ENCODE measurements at places on chromosomes 3 and 15.

DNA sequence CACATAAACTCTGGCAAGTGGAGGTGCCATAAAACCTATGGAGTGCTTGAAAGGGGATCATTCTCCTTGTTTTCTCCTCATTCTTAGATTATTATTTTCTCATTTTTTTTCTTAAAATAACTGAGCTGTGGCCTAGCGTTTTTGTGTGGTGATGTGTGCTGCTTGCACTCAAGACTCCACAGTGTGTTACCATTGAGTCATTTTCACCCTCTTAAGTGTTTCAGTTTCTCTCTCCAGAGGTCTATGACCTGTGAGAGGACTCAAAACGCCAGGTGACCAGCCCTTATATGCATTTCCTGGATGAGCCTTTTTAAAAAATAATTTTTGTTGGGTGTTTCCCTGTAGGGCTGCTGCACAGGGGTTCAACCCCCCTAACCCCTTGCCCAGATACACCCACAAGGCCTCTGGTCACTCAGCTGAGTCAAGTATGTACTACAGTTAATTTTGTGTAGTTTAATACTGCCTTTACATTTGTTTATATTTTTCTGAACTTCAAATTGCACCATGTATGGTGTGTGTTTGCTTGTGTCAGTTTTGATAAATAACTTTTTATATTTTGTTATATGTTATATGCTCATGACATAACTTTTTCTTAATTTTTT is 15.4 kb upstream of the BTLA start:
- peak; percentile 34 for DNase-seq

- no peak for DNase-seq
Measured at GRCh38 chr15:36810656-36811449, 231.4 kb downstream of the CDIN1 start.

DNA sequence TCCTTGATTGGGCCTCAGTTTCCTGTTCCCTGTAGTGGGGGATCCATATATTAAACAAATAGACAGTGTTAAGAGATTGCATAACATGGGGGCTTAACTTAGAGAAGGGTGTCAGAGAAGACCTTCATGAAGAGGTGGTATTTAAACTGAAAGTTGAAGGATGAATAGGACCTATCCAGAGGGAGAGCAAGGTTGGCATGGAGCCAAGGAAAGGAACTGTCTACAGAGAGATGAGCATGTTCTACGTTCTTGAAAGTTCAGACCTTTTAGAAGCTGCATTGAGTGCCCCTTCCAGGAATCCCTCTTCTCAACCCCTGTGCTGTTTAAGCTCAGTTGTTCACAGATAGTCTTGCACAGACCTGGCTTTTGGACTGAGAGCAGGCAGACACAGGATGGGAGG is 2.4 kb downstream of the HTD2 start:
- peak; percentile 37 for DNase-seq

DNA sequence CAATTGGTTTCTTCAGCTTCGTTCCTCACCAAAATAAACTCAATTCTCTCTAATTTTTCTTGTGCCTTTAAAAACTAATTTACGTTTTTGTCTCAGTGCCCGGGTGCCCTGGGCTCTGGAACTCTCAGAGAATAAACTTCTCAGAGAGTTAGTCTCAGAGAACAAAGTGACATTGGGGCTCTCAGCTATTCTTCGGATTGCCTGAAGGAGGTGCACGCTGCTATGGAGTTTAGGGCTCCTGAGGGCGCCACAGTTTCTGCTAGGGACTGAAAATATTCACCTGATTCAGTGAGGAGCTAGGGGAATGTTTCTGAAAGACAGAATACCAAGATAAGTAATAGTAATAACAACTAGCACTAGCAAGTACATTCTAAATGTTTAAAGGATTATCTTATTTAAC is 22.7 kb downstream of the ZIC4 start:
- no peak for DNase-seq

DNA sequence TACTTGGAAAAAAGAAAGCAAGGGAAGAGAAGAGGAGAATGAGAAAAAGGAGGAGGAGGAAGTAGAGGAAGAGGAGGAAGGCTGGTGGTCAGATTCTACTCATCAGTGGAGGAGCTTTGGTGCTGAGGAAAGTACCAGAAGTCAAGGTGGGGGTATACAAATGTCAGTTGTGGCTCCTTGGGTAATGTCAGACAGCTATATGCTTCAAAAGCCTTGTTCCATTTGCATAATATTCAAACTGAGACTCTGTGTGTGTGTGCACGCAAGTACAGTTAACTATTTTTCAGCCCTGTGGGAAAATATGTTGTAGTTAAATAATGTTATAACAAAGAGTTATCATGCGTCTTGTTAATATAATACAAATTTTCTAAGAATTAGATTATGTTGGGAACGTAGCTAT is 609.7 kb downstream of the PDCD6IP start:
- no peak for DNase-seq

DNA sequence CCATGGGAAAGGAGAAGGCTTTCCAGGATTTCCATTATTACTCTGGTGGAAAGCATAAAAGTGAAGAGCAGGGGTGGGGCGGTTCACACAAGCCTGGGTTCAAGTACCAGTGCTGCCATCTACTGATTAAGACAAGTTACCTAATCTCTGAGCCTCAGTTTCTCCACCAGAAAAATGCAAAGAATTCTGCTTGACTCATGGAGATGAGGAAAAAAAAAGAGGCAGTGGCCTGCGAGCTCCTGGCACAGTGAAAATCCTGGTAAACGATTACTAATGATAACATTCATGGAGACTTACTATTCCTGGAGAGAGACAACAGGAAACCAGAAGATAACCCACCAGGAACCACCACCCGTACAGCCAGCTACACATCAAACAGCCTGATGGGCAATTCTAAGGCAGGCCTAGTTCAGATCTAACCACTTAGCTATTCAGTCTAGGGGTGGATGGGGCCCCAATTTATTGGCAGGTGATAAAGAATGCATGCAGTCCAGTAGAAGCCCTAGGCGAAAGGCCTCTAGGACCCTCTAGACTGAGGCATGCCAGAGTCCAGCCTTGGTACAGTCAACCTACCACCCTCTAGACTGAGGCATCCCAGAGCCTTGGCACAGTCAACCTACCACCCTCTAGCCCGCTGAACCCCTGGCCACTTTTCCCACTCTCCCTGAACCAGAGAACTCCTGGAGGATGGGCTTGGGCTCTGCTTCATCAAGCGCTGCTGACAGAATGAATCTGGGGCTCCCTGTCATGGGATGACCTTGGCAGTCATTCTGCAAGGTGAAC is 2.5 kb downstream of the AMOTL2 start:
- peak; percentile 69 for DNase-seq

DNA sequence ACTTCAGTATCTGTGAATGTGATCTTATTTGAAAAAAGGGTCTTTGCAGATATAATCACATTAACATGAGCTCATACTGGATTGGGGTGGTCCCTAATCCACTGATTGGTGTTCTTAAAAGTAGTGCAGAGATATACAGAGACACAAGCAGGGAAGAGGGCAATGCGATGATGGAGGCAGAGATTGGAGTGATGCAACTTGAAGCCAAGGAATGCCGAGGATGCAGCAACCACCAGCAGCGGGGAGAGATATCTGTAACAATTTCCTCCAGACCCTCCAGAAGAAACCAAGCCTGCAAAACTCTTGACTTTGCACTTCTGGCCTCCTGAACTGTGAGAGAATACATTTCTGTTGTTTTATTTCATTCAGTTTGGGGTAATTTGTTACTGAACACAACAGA is 171.0 kb upstream of the MBNL1 start:
- DNase-seq: no peak

GRCh38 chr15:73858062-73858461 is 15.3 kb upstream of the TBC1D21 start:
- DNase-seq: no peak

GRCh38 chr15:99930696-99931095 is 197.5 kb upstream of the LYSMD4 start:
- DNase-seq: no peak

DNA sequence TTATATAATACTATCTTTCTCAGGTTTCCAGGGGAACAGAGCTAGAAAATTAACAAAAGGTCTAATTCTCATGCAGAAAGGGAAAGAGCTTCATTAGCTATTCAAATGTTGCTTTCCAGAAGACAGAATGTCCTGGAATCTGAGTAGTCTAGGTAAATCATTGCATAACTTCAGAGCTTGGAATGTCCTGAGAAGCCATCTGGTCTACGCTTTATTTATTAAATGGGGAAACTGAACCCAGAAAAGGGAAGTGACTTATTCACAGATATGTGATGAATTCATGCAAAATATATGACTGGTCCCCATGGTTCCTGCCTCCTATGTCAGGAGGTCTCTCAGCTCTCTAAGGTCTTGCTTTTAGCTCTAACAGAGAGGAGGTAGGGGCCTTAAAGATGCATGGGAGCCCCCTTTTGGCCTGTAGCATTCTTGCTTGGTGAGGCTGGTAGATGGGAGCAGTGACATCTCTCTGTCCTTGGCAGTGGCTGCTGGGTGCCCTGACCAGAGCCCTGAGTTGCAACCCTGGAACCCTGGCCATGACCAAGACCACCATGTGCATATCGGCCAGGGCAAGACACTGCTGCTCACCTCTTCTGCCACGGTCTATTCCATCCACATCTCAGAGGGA is 99.2 kb downstream of the CEMIP start:
- no peak for DNase-seq

GRCh38 chr15:101047301-101047781 is 128.2 kb downstream of the LRRK1 start:
- DNase-seq: no peak

DNA sequence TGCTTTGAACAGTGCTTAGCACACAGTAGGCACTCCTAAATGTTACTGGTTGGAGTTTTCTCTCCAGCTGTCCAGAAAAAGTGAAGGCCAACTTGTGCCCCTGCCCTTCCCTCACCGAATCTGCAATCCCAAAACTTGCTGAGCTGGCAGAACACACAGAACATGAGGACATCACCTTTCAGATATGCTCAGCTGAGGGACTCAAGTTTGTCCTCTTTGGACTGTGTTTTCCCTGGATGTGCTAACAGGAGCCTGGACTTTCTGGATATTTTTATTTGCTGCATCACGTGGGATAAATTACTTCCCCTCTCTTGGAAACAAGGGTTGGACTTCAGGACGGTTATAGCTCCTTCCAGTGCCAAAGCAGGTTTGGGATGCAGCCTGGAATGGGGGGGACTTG is 59.5 kb upstream of the SMAD6 start:
- DNase-seq: no peak

DNA sequence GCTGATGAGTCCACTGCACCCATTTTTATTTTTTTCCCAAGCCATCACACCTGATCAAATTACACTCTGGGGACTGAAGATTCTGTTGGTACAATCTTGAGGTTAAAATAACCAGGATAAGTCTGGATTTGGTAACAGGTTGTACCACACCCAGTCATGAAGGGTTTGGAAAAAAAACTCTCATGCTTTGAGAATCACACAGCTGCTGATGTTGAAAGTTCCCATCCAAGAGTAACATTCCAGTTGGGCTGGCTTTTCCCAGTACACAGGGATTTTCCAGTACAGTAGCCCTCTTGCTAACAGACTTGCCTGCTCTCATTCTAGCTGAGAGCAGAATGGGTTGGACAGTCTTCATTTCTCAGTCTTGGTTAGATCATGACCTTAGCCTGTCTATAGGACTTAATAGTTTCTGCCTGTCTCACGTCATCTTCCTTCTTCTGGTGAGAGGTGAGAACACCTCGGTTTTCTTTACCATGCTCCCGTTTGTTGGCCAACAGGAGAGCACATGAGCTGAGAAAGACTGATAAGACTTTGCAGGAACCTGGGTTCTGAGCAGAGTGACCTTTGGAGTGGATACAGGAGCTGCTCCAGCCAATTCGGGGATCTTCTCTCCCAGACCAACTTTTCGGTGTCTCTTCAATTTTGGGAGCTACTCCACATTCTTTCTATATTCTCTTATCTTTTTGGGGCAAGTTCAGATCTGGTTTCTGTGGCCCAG is 300.1 kb upstream of the LYSMD4 start:
- no peak for DNase-seq

DNA sequence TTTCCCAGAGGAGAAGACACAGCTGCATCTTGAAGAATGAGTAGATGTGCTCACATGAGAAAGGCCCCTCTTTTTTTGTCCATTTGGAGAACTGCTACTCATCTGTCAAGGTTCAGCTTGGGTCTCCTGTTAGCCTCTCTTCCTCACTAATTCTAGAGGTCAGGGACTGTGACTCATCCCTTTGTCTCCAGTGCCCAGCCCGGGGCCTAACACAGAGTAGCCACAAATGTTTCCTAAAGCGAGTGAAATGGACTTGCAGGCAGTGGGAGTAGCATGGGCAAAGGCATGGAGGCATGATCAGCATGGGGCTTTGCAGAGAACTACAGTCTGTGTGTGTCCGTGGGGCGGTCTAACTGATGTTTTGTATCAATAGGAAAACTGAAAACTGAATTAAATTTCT is 33.9 kb upstream of the MRPS22 start:
- DNase-seq: peak; percentile 70

DNA sequence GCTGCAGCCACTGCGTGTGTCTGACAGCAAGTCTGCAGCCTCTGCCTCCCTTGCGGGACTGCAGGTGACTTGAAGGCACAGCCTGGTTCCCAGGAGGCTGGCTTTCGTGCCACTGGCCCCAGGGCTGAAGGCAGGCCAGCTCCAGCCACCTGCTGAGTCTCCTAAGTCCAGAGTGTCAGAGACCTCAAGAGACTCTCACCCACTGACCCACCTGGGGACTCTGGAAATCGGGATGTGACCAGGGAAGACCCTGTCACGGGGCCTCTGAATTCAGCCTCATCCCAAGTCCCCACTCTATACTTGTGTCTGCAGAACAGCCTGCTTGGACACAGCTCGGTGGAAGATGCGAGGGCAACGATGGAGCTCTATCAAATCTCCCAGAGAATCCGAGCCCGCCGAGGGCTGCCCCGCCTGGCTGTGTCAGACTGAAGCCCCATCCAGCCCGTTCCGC is 16.3 kb downstream of the ISG20 start:
- no peak for DNase-seq

DNA sequence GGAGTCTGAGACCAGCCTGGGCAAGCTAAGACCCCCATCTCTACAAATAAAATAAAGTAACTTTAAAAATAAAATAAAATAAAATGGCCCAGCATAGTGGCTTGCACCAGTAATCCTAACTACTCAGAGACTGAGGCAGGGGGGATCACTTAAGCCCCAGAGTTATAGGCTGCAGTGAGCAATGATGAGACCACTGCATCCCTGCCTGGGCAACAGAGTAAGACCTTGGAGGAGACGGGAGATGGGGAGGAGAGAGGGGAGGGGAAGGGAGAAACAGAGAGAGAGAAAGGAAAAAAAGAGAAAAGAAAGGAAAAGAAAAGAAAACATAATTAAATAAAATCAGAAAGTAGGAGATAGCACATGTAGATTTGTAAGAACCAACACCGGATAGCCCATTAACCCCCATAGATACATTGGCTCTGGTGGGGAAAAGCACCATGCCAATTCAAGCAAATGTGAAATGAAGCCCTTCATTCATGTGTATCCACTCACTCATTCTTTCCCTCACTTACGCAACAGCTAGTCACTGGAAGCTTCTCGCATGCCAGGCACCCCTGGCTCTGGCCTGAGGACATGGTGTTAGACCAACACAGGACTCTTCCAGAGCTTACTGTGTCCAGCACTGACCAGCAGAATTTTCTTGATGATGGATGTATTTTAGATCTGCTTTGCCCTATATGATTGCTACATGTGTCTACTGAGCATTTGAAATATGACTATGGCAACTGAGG is 183.2 kb downstream of the MAGI1 start:
- DNase-seq: peak; percentile 78

GRCh38 chr3:129878355-129878754 is 15.2 kb downstream of the TMCC1 start:
- DNase-seq: no peak
